ENCODE measurements at places on chromosomes 6 and 20.

- H3K36me3 ChIP-seq, result no peaks in the 10 kb centered on the region
- peak overlapping the region; percentile 80 for H3K27ac ChIP-seq
- no peaks in the 10 kb centered on the region for H3K27me3 ChIP-seq
- peaks cover 4% of the 10 kb centered on the region for H3K4me1 ChIP-seq
- DNase-seq, result peak; percentile 49
Measured at GRCh38 chr6:109008537-109009235, 86.0 kb downstream of the SESN1 start.

DNA sequence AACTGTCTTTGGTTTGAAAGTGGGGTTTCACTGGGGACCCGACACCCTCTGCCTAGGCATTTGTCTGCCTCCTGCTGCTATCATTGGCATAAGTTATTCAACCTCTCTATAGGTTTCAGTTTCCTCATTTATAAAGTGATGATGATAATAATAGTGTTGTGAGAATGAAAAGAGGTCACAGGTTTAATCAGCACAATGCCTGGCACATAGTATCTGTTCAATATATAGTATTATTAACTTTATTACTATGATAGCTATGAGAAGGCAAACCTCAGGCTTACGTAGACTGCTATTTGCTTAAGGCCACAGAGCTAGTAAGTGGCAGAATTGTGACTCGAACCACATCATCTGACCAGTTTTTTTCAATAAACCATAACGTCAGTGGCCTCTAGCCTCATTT, 256.8 kb downstream of the CDKAL1 start:
- no peaks in the 10 kb centered on the region for H3K27me3 ChIP-seq
- no peak overlapping the region for H3K4me3 ChIP-seq
- no peaks in the 10 kb centered on the region for H3K36me3 ChIP-seq
- no peaks in the 10 kb centered on the region for H3K4me1 ChIP-seq
- no peak for DNase-seq

- DNase-seq, result no peak
- no peak overlapping the region for H3K4me3 ChIP-seq
- H3K27ac ChIP-seq, result no peak overlapping the region
- no peaks in the 10 kb centered on the region for H3K36me3 ChIP-seq
- H3K27me3 ChIP-seq, result no peaks in the 10 kb centered on the region
Measured at GRCh38 chr6:47111685-47112084, 69.6 kb upstream of the ADGRF1 start.

DNA sequence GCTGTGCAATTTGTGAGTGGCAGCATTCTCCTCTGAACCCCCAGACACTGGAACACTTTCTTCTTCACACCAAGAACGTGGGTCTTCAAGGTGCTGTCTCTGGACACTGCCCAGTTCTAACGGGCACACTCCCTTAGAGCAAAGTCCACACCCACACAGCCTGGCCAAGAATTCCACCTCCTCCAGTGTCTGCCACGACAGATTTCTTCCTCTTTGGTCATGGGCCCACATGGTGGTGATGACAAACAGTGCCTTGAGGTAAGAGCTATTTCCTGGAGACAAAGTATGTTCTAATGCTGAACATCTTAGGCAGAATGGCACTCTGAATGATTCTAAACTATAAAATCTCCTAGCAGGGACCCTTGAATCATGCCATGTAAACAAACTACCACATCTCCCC, 25.5 kb upstream of the SSTR4 start:
- DNase-seq, result no peak
- H3K27ac ChIP-seq, result no peak overlapping the region
- no peak overlapping the region for H3K4me3 ChIP-seq
- no peaks in the 10 kb centered on the region for H3K27me3 ChIP-seq
- H3K4me1 ChIP-seq, result peaks cover 3% of the 10 kb centered on the region
- H3K36me3 ChIP-seq, result no peaks in the 10 kb centered on the region

DNA sequence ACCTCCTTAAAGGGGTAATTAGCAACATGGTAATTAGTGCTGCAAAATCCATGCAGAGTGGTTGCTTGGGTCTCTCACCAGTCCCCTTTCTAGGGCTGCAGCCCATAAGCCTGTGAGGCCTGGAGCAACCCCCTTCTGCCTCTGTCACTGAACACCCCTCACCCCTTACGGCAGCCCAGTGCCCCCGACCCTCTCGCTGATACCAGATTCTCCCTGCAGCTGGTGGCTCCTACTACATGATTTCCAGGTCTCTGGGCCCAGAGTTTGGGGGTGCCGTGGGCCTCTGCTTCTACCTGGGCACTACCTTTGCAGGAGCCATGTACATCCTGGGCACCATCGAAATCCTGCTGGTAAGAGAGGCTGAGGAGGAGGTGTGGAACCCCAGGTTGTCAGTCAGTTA, 8.0 kb downstream of the SLC12A5 start:
- H3K4me1 ChIP-seq, result peaks cover 4% of the 10 kb centered on the region
- H3K36me3 ChIP-seq, result peaks cover 30% of the 10 kb centered on the region
- DNase-seq, result no peak
- no peak overlapping the region for H3K27ac ChIP-seq
- H3K27me3 ChIP-seq, result peaks cover 17% of the 10 kb centered on the region
- H3K4me3 ChIP-seq, result no peak overlapping the region

- no peak for DNase-seq
- no peaks in the 10 kb centered on the region for H3K36me3 ChIP-seq
- H3K27ac ChIP-seq, result no peak overlapping the region
- no peaks in the 10 kb centered on the region for H3K27me3 ChIP-seq
Measured at GRCh38 chr6:142013287-142013686, 119.4 kb upstream of the GJE1 start.

DNA sequence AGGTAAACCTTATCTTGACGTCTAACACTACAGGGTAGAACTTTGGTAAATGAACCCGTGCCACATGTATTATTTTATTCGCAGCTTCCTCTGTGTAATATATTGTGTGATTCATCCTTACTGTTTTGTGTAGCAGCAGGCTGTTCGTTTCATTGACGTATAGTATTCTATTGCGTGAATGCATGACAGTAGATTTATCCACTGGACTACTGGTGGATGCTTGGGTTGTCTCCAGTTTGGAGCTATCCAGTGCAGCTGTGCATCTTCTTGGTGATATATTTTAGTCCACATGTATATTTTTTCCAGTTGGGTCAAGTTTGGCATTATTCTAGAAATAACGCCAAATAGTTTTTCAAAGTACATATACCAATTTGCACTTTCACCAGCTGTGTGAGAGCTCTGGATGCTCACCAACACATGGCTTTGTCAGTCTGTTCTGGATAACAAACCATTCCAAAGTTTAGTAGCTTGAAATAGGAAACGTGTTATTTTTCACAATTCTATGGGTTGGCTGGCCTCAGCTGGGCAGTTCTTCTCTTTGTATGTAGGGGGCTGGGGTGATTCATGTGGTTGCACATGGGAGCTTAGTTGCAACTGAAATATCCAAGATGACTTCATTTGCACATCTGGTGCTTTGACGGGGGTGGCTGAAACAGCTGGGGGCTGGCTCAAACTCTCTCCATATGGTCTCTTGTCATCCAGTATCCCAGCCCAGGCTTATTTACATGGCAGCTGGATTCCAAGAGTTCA, 9.3 kb downstream of the ECT2L start:
- no peaks in the 10 kb centered on the region for H3K27me3 ChIP-seq
- H3K4me1 ChIP-seq, result no peaks in the 10 kb centered on the region
- no peak for DNase-seq
- H3K4me3 ChIP-seq, result no peak overlapping the region
- H3K27ac ChIP-seq, result no peak overlapping the region

DNA sequence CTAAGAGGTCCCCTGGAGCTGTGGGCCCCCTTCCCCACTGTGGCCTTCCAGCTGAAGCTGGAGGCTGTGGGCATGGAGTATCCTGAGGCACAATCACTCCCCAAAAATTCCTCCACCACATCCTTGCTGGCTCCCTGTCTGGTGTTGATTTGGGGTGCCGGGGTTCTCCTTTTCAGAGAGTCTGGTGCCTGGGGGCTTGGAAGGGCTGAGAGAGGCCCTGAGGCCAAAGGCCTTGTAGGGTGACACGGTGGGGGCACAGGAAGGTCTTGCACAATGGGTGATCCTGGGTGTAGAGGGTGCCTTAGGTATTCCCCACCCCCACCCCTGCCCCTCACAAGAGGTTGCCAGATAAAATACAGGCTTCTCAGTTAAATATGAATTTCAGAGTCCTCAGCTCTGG, 33.2 kb upstream of the VEGFA start:
- H3K4me3 ChIP-seq, result no peak overlapping the region
- H3K4me1 ChIP-seq, result peaks cover 3% of the 10 kb centered on the region
- no peak for DNase-seq
- no peak overlapping the region for H3K27ac ChIP-seq
- no peaks in the 10 kb centered on the region for H3K36me3 ChIP-seq
- H3K27me3 ChIP-seq, result no peaks in the 10 kb centered on the region

GRCh38 chr6:42429836-42430235, 21.9 kb downstream of the TRERF1 start:
- DNase-seq, result no peak
- no peaks in the 10 kb centered on the region for H3K27me3 ChIP-seq
- peaks cover 11% of the 10 kb centered on the region for H3K4me1 ChIP-seq
- peaks cover 7% of the 10 kb centered on the region for H3K36me3 ChIP-seq
- H3K27ac ChIP-seq, result no peak overlapping the region

DNA sequence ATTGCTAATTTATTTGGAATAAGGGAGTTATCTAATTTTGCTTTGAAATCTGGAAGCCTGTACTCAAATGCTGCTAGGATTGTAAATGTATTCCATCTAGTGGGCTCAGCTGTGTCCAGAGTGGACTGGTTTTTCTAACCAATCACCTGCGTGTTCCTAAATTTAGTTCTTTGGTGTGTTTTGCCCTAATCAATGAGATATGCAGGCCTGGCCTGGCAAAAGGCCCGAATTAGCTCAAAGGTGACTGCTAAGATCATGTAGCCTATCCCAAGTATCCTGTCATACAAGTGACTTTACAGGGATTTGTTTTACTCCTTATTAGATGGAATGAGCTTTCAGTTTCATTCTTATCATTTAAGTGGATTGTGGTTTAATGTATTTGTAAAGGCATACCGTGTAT, 51.3 kb upstream of the ARMC2 start:
- DNase-seq, result no peak
- H3K27me3 ChIP-seq, result no peaks in the 10 kb centered on the region
- H3K27ac ChIP-seq, result no peak overlapping the region

GRCh38 chr6:25944688-25945574, 14.4 kb upstream of the SLC17A2 start:
- H3K27me3 ChIP-seq, result no peaks in the 10 kb centered on the region
- no peak for DNase-seq
- no peaks in the 10 kb centered on the region for H3K36me3 ChIP-seq
- no peak overlapping the region for H3K4me3 ChIP-seq

- no peak overlapping the region for H3K27ac ChIP-seq
- no peaks in the 10 kb centered on the region for H3K36me3 ChIP-seq
- H3K4me3 ChIP-seq, result no peak overlapping the region
- DNase-seq, result no peak
- H3K4me1 ChIP-seq, result no peaks in the 10 kb centered on the region
Measured at GRCh38 chr6:7528565-7528964, 12.9 kb upstream of the DSP start.

GRCh38 chr6:16476861-16477260, 238.5 kb downstream of the GMPR start:
- H3K4me1 ChIP-seq, result no peaks in the 10 kb centered on the region
- no peaks in the 10 kb centered on the region for H3K27me3 ChIP-seq
- H3K36me3 ChIP-seq, result no peaks in the 10 kb centered on the region
- no peak overlapping the region for H3K27ac ChIP-seq
- no peak for DNase-seq
- no peak overlapping the region for H3K4me3 ChIP-seq

DNA sequence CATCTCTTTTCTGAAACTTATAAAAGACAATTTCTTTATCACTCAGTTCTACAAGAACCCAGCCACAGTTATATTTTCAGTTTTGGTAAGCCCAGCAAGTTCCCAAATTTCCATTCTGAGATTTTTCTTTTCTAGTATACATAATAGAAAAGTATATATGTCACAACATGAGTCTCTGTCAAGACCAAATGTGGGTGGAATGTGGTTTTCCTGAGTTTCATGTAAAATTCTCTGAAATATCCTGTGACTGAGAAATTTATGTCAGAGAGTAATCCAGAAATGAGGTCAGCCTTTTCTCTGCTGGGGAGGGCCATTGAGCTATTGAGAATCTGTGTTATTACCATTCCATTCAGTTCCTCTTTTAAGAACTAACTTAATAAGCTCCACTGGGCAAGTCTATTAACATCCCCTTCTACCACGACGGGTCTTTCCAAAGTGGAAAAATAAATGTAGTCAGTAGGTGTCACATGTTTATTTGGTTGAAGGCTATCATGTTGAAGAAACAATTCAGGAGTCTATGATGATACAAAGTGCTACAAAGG, 100.7 kb upstream of the HMGN3 start:
- H3K4me3 ChIP-seq, result no peak overlapping the region
- H3K36me3 ChIP-seq, result no peaks in the 10 kb centered on the region
- H3K27me3 ChIP-seq, result no peaks in the 10 kb centered on the region
- H3K4me1 ChIP-seq, result no peaks in the 10 kb centered on the region

DNA sequence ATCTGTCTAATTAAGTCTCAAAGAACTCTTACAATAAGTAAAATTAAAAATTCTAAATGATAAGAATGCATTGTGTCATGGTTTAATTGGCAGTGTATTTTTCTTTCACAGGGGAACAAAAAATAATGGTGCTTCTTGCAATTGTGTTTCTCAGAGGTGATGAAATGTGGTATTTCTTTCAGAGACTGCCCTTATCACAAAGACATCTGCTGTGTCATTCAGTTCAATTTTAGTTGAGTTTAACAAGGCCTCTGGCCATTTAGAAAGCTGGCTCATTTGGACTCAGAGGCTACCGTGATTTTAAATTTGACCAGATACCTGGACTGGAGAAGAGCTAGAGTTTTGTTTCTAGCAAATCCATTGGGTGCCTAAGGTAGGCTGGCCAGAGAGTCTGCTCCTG, 23.6 kb upstream of the ZNF831 start:
- no peaks in the 10 kb centered on the region for H3K36me3 ChIP-seq
- no peaks in the 10 kb centered on the region for H3K27me3 ChIP-seq
- no peak overlapping the region for H3K4me3 ChIP-seq

- H3K27ac ChIP-seq, result peak overlapping the region; percentile 16
- DNase-seq, result no peak
- H3K4me1 ChIP-seq, result no peaks in the 10 kb centered on the region
- H3K27me3 ChIP-seq, result no peaks in the 10 kb centered on the region
Measured at GRCh38 chr6:11007715-11008608, 36.1 kb downstream of the ELOVL2 start.

DNA sequence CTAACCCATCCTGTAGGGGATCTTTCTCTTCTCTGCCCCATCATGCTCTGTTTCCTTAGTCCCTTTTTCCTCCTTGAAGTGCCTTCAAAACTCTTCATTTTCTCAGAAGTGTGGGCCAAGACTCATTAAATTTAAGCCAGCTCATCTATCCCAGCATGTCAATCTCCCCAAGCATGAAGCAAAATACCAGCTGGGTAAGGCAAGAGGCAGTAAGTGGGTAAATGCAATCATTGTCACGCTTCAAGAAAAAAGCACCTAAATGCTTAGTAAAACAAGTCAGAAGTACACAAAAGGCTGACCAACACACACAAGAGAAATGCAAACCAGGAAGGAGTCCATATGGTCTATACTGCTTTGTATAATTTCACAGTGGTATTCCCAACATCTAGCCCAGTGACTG, 61.5 kb downstream of the COL12A1 start:
- DNase-seq, result no peak
- H3K27me3 ChIP-seq, result no peaks in the 10 kb centered on the region
- H3K27ac ChIP-seq, result no peak overlapping the region
- H3K4me3 ChIP-seq, result no peak overlapping the region
- H3K36me3 ChIP-seq, result no peaks in the 10 kb centered on the region

- H3K4me3 ChIP-seq, result no peak overlapping the region
- no peak overlapping the region for H3K27ac ChIP-seq
- no peak for DNase-seq
- no peaks in the 10 kb centered on the region for H3K27me3 ChIP-seq
- peaks cover 9% of the 10 kb centered on the region for H3K4me1 ChIP-seq
- H3K36me3 ChIP-seq, result peaks cover 11% of the 10 kb centered on the region
Measured at GRCh38 chr20:4881006-4881730, 120.1 kb downstream of the SLC23A2 start.

- H3K27me3 ChIP-seq, result no peaks in the 10 kb centered on the region
- DNase-seq, result no peak
- no peak overlapping the region for H3K4me3 ChIP-seq
- H3K36me3 ChIP-seq, result no peaks in the 10 kb centered on the region
Measured at GRCh38 chr6:116535109-116535508, 10.4 kb downstream of the TRAPPC3L start.
